ENCODE measurements at places on chromosomes 7 and 10. TPM values are rescaled to one million over a fixed set of nuclear protein-coding genes. Genes with fewer than 3 reads are reported as not detected.

DNA sequence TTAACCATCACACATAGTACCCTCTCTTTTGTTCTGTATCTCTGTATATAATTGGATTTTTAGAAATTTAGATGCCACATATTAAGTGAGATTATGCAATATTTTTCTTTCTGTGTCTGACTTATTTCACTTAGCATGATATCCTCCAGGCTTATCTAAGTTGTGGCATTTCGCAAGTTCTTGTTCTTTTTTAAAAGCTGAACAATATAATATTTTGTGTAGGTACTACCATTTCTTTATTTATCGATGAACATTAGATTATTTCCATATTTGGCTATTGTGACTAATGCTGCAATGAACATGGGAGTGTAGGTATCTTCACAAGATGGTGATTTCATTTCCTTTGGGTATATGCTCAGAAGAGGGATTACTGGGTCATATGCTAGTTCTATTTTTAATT, 295.0 kb downstream of the SUGCT start:
- no peak for DNase-seq

ATP6V0A4 gene
- total RNA-seq = 1.8 TPM

- no peak for DNase-seq
Observed at GRCh38 chr7:6453734-6454133, 6.0 kb upstream of the DAGLB start.

GRCh38 chr7:15839416-15840100, 153.1 kb upstream of the MEOX2 start:
- peak; percentile 71 for DNase-seq

DNA sequence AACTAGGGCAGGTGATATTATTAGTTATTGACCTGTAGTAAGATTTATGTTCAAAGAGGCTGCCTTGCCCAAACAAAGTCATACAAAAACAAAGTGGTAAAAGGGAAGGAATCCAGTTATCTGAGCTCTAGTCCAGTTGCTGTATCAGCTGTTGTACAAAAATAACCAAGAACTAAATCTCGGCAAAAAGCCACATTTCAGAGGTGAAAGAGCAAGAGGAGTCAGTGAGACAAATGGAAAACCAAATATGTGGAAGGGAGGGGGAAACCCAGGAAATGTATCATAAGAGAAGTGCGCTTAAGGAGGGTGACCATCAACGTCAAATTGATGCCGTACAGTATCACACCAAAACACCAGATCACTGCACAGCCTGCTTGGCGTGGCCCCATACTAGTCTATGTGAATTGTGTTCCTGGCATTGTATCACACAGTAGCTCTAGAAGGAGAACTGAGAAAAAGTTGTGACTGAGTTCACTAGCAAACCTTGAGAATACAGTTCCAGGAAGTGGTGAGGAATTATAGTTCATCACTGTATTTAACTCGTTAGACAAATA, 6.4 kb downstream of the AGBL3 start:
- DNase-seq = no peak

DRGX gene
- not detected for total RNA-seq

DNA sequence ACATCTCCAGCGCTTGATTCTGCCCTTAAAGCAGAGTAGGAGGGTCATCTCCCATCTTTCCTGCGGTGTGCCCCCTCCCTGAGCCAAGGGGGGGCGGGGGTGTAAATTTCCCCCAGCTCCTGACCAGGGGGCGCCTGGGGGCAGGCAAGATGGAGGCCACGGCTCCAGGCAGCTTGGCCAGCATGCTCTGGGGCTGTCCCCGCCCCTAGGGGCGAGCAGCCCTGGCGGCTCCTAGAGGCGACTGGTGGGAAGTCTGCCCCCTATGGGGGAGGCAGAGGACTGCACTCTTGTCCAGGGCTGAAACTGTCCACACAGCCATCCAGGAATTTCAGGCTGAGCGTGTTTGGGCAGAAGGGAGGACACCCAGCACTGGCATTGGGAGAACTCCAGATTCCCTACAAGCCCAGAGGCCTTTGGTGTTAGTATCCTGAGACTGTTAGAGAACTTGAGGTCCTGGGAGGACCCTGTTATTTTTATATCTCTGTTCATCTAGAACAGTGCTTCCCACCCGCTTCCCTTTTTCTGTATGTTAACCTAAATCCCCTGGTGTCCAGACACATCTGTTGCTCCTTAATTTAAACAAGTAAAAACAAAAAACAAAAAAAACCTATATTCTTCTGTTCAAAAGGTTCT, 4.6 kb downstream of the STRA8 start:
- DNase-seq = peak; percentile 49

DNA sequence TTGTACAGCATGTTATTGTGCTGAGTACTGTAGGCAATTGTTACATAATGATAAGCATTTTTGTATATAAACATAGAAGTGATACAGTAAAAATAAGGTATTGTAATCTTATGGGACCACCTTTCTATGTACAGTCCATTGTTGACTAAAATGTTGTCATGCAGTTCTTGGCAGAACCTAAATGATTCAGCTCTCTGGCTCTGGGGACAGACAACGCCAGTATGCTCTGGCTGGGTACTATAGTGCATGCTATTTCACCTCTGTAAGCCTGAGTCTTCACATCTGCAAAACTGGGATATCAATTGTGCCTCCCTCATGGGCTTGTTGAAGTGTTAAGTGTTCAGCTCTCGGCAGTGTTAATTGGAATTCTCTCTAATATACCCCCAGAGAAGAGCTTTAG, 674.3 kb downstream of the INHBA start:
- DNase-seq = no peak

SPDYE16 gene
- total RNA-seq = 0.68 TPM

DNA sequence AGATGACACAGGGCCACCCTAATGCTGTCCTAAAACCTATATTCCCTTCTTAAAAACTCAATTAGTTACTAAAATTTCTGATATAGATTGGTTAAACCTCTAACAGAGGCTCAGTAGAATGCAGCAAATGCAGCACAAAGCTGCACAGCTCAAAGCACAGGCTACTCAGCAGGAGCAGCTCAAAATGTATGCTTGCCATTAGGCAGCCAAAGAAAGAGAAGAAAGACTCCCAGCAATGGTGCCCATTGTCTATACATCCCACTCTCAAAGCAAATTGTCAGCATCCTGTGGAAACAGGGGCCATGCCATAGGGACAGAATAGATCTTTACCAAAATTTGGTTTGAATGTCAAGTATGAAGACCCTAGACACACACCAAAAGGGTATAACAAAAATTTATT, 73.5 kb downstream of the TFPI2 start:
- no peak for DNase-seq

MORN4 gene
- 7.1 TPM for total RNA-seq

- DNase-seq = no peak
Observed at GRCh38 chr10:75950997-75951589, 519.7 kb downstream of the LRMDA start.

DNA sequence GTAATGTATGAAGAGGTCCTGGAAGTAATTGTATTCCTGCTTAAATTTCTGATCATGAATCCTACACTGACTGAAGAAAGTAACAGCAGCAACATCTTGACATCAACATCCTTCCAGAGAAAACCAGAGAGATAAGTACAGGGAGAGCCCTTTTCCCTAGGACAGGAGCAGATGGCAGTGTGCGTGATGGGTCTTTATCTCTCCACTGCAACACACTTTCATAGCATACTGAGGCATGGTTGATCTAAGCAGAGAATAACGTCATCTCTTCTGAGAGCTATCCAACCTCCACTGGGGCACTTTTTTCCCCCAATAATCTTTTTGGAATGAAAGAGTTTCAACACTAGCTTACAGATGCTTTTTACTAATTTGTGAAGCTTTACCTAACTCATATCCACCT, 342 bp downstream of the OR2A25 start:
- no peak for DNase-seq

- DNase-seq = no peak
Observed at GRCh38 chr7:32200646-32201045, 130.4 kb upstream of the PDE1C start.

- DNase-seq = no peak
Observed at GRCh38 chr10:92502296-92502808, 71.5 kb downstream of the IDE start.

GRCh38 chr7:32088451-32088881, 18.3 kb upstream of the PDE1C start:
- no peak for DNase-seq

GRCh38 chr7:15667991-15668390, 18.5 kb downstream of the MEOX2 start:
- no peak for DNase-seq

DNA sequence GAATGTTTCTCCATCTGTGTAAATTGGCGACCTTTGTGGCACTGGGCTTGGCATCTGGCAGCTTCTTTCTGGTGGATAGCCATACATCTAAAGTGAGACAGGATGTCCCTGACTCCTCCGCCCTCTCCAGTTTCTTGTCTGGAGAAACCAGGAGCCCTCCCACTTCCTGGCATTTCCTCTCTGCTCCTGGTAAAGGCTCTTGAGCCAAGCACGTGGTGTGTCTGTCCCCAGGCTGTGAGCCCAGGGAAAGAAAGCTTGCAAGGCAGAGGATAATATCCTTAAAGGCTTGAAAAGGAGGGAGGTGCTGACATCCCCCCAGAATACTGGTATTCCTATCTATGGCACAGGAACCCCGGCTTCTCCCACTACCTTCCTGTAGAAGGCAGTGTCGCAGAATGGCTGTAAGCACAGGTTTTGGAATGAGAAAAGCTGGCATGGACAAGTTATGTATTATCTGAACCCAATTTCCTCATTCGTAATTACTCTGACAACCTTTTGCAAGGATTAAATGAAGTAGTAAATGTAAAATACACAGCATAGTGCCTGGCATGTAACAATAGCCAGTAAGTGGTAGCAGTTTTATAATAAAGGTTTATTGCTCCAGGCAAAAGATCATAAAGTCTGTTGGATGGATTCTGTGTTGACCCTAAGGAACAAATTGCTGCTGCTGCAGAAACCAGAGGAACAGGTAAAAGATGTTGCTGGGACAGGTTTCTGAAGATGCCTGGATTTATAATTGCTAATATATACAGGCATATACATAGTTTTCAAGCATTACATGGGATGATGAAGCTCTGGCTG, 11.8 kb upstream of the ACSL5 start:
- peak; percentile 88 for DNase-seq

GDF10 gene
- total RNA-seq = 47.3 TPM

GRCh38 chr10:128098631-128099030, 27.6 kb downstream of the MKI67 start:
- no peak for DNase-seq

- no peak for DNase-seq
Observed at GRCh38 chr7:157522954-157523353, 186.2 kb downstream of the DNAJB6 start.

DNA sequence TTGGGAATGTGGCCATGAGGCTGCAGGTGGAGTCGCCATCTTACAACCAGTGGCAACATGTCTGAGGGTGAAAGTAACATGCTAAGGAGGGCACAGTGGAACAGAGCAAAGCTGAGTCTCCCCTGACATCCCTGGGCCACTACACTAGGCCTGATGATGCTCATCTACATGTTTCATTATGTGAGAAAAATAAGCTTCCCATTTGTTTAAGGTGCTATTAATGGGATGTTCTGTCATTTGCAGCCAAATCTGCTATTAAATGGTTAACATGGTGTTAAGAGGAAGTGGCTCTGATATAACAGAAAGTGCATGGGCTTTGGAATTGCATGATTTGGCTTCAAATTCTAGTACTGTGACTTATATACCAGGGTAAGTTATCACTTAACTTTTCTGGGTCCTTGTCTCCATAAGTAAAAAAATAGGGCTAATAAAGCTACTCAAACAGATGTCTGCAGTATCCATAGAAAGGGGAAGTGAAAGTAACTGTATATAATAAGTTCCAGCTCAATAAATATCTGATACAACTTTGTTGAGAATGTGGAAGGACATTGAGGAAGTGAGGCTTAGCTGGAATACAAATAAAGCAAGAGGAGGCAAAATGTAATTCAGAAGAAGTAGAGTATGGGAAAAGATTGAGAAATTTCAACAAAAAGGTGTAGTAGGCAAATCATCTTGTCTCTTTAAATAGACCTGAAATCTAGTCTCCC, 158.9 kb downstream of the RTKN2 start:
- DNase-seq = no peak

PTPRN2 gene
- 10.8 TPM for total RNA-seq

ELN gene
- total RNA-seq = 35.2 TPM

- peak; percentile 49 for DNase-seq
Observed at GRCh38 chr10:93199191-93199751, 125.6 kb downstream of the CYP26A1 start.

GRCh38 chr10:71284544-71285179, 34.4 kb upstream of the SLC29A3 start:
- DNase-seq = no peak

DNA sequence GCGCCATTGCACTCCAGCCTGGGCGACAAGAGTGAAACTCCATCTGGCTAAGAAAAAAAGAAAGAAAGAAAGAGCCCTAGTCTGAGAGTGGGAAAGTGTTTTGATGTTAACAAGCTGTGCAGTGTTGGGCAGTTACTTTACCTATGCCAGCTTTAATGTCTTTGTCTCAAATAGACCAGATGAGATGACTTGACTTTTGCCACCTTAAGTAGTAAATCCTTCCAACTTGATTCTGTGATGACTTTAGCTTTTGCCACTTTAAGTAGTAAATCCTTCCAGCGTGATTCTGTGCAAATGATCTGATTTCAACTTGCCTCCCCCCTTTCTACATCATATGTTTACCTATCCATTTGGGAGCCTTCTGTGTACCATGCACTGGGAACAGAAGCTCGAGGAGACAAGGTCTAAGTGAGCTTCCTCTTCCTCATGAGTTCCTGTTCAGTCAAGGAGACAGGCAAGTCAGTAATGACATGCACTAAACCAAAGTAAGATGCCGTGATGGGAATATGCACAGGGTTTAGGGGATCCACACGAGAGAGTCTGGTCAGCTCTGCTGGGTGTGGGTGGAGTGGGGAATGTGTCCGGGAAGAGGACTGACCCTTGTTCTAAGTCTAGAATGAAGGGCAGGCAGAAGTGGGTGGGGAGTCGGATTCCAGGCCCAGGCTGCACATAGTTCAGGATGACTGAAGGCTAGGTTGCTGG, 17.2 kb downstream of the INPP5F start:
- DNase-seq = no peak

DNA sequence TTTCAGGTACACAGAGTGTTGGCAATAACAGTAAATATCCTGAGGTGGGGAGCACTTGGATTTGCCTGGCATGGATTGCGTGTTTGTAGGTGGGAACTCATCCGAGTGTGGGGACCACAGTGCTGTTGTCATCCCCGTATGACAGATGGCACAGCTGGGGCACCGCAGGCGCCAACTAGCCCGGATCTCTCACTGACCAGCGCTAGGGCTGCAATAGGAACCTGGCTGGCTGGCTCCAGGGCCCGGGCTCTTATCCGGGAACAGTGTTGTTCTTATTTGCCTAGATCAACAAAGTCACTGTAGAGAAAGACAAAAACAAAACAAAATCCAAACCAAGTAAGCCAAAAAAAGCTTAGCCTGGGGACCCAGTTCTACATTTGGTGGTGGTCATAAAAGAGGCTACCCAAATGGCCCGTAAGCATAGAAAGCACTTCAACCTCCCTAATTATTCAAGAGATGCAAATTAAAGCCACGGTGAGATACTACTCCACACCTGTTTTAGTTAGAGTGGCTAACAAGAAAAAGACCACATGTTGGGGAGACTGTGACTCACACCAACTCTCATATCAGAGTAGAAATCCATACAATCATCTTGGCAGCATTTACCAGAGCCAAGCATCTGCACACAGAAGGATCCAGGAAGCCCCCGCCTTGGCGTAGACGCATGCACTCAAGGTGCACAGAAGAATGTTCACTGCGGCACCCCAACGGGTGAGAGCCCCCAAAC, 27.2 kb upstream of the PFKFB3 start:
- no peak for DNase-seq

Data from testis (tissue), 5 donors.